M059J (cell line): ENCODE measurements at places on chromosomes 3 and 15. TPM values are rescaled to one million over a fixed set of nuclear protein-coding genes. Genes with fewer than 3 reads are reported as not detected.

GRCh38 chr3:78751266-78751665 is 1016.5 kb downstream of the ROBO1 start:
- no peak for DNase-seq

- no peak for DNase-seq
Measured at GRCh38 chr3:79976466-79976865, 208.7 kb upstream of the ROBO1 start.

DNA sequence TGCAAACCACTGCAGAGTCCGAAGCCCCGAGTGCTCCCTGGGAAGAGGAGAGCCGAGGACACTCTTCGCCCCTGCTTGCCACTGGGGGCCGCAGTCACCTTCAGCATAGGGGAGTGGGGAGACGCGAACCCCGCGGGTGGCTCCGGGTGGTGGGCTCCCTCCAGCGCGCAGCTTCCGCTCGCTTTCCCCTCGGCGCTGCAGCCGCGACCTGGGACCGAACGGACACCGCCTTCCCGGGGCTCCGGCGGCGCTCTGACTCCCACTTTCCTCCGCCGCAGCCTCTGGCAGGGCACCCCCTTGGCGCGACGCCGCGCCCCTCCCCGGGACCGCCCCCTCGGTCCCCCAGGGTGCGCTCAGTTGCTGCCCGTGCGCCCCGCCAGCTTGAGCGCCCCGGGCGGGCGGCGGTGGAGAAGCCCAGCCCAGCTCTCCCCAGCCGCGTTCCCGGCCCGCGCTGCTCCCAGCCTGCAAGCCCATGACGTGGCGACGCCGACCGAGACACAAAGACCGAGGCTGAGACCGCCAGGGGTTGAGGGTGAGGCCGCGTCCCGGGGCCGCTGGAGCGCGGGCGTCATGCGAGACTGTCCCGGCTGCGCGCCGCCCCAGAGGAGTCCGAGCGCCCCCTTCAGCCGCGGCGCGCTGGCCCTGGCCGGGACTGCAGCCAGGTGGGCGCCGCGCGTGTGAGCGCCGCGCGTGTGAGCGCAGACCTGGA is at the start of gene MINAR1:
MINAR1 (plus strand) TSS at position 701 of the 709 bp plus-strand sequence. CDS start 23,812 bp downstream, outside the sequence.
- DNase-seq = peak; percentile 62

- DNase-seq = no peak
Measured at GRCh38 chr3:13627681-13628080, 78.8 kb downstream of the FBLN2 start.

DNA sequence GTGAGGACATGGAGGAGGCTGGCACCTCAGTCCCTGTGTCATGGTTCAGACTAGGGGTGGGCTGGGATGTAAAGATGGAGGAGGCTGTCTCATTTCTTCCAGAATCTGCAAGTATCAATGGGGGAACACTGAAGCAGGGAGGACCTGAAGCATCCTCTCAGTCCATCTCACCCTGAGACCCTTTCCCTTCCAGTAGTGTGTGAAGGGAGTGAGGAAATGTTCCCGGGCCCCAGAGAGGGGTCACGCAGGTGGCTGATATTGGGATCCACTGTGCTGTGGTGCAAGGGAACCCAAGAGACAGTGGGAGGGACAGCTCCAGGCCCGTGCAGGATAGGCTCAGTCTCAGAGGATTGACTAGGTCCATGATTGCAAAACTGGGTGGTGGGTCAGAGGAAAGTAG is 72.2 kb upstream of the ADPGK start:
- DNase-seq = no peak

DNA sequence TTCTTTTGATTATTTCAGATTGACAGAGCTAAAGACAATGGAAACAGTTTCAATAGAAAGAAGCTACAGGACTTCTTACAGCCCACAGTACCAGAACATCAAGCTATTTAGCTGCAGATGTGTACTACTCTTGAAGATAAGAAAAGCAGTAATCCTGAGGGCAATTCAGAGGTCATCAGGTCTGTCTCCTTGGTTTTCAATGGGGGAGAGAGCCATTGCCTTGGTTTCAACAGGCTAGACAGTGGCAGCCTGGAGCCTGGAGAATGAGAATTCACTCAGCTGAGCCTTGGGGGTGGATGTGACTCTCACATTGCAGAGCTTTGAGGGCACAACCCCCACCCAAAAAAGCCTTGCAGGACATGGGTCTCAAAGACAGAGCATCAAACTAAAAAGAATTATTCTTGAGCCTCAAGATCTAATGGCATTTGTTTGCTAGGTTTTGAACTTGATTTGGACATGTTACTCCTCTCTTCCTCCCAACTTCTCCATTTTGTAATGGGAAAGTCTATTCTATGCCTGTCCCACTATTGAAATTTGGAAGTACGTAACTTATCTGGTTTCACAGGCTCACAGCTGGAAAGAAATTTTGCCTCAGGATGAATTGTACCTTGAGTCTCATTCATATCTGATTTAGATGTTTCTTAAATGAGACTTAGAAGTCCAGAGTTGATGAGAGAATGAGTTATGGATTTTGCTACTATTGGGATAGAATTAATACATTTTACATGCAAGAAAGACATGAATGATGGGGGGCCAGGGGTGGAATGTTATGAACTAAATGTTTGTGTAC is 36.9 kb downstream of the PLSCR1 start:
- no peak for DNase-seq

Gene PDZRN3
- total RNA-seq = 1.7 and 1.9 TPM in 2 replicates

DNA sequence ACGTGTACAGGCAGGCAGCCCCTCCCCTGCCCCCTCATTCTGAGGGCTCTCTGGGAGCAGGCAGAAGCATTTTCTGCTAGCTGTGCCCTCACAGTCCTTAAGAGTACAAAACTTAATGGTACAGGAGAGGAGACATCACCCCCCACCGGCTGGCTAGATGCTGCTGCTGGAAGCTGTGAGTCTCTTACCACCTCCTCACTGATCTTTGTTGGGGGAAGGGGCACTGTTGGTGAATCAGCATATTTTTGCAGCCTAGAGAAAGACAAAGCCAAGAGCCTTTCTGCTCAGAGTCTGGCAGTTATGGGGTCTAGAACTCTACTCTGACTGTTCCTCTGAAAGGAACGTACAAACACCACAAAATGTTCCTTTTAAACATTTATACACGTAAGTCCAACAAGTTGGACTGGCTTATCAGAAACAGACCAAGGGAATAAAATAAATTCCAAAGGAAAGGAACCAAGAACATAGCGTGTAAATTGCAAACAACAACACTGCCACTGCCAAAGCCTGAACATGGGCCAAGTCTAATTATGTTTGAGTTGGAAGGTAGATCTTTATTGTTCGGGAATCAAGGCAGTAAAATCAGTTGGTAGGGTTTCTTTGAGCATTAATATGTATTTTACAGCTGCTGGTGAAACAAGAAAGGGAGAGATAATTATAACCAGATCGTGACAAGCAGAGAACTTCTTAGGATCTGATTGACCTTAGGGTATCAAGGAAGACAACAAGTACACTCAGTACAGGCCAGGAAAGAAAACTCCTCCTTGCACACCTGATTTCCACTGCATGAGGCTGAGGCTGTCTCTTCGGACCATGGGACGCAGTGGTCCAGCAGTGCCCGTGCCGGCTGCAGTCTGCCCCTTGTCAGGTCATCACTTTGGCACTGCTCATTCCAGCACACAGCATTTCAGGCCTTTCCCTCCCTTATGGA is 27.4 kb downstream of the CLK3 start:
- no peak for DNase-seq

GRCh38 chr3:171116824-171117395 is 90.4 kb upstream of the SLC2A2 start:
- DNase-seq = peak; percentile 24

DNA sequence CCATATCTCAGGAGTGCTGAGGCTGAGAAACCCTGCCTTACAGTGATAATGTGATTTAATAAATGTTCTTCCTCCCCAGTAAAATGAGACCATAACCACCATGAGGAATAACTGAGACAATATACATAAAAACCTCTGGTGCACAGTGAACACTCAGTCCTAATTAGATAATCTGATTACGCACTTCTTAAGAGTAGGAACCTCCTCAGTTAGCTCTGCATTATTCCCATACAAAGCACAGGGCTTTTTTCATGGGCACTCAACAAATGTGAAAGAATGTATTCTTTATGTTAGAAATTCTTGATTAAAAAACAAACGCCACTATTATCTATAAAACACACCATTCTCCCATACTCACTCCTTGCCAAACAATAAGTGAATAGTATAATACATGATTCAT is 97.0 kb downstream of the TNIK start:
- no peak for DNase-seq

Gene CCRL2
- total RNA-seq = 0.27 and 1.0 TPM in 2 replicates

GRCh38 chr15:99604865-99605264 is 39.1 kb downstream of the MEF2A start:
- no peak for DNase-seq

- no peak for DNase-seq
Measured at GRCh38 chr3:135740211-135740610, 225.3 kb upstream of the PPP2R3A start.

- peak; percentile 34 for DNase-seq
Measured at GRCh38 chr3:100425316-100425715, 24.0 kb downstream of the LNP1 start.

GRCh38 chr3:162721736-162722135 is 1225.1 kb downstream of the OTOL1 start:
- DNase-seq = no peak

- DNase-seq = no peak
Measured at GRCh38 chr3:127307112-127307835, 19.4 kb upstream of the PRR20G start.

Gene MYH15
- total RNA-seq = 0.05 and 0.44 TPM in 2 replicates

GRCh38 chr3:122730240-122730639 is 49.6 kb downstream of the PARP14 start:
- peak; percentile 20 for DNase-seq

- no peak for DNase-seq
Measured at GRCh38 chr3:21054064-21054463, 696.9 kb downstream of the ZNF385D start.

- peak; percentile 40 for DNase-seq
Measured at GRCh38 chr15:58980351-58980939, 7.0 kb upstream of the RNF111 start.

Gene CFAP161
- not detected in 2 replicates for total RNA-seq

Gene ESYT3
- total RNA-seq = 0.15 and 0.52 TPM in 2 replicates

DNA sequence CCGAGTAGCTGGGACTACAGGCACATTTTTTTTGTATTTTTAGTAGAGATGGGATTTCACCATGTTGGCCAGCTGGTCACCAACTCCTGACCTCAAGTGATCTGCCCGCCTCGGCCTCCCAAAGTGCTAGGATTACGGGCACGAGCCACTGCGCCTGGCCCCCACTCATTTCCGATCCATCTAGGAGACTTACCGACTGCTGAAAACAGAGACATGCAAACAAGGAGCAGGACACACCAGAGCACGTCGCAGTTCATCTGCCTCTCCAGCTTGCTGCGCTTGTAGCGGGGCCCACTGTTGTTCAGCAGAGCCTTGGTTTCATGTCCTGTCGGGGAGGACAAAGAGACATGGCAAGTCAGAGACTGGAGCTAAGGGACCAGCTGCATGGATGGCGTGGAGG is 137.4 kb downstream of the ATP10A start:
- no peak for DNase-seq

DNA sequence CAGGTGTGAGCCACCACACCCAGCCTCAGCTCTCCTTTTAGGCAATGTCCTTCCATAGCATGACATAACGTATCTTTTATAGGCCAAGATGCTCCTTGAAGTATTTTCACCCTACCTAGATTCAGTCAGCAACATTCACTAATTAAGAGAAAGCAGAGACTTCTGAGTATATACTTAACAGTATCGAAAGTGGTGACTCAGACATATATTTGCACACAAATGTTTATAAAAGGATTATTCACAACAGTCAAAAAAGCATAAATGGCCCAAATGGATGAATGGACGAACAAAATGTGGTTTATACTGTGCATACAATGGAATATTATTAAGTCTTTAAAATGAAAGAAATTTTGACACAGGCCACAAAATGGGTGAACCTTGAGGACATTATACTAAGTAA is 108.6 kb downstream of the ZNF385D start:
- DNase-seq = no peak

DNA sequence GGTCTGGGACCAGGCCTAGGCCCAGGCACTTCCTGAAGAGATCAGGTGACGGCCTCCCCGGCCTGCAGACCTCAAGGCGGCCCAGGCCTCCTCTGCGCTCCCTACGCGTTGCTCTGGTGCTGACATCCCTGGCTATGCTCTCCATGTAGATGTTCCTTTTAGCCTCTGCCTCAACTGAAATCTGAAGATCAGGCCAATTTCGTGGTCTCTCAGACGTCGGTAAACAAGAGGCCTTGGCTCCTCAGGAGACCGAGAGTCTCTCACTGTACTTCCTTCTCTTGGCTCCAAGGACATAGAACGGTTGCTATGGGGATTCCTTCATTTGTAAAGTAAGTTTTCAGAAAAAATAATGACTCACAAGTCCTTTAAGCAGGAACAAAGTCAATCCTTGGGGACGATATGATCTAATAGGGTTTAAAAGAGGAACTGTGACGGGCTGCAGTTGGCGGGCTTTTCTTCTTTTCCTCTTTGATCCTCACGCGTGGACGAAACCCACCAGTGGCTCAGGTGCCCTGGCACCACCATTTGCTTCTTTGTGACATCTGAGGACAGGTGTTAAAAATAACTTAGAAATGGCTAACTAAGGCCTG is 55.6 kb upstream of the CGNL1 start:
- peak; percentile 71 for DNase-seq

DNA sequence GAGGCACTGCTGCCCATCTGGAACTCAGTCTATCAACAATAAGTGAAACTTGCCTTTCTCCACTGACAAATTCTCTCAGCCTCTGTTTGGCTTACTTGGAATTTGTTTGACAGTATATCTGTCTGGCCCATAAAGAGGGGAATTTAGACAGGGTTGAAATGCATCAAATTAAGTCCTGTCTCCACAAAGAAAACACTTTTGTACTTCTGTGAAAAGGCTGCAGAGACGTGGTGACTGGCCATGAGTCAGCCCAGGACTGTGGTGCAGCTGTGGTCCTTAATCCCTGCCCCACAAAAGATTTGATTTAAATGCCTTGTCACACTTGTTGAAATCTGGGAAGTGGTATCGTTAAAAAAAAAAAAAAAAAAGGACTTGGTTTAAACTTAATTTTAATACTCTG is 47.5 kb downstream of the RYR3 start:
- DNase-seq = peak; percentile 42

- no peak for DNase-seq
Measured at GRCh38 chr15:51302480-51302879, 35.9 kb downstream of the CYP19A1 start.

- DNase-seq = no peak
Measured at GRCh38 chr15:63456258-63456657, 48.1 kb upstream of the USP3 start.

DNA sequence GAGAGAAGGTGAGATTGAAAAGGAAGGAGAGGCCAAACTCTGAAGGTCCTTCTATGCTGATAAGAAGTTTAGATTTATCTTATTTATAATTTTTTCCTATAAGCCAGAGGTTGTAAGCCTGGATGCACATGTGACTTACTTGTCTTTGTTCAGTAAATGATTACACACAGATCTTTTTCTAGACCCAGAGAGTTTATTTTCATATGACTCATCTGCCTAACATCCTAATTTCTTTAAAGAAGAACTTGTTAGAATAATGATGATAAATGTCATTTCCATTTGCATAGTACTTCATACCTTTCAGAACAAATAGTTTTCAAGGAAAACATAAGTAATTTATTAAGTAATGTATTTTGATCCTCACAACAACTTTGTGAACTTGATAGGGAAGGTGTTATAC is 434.8 kb upstream of the DPH6 start:
- DNase-seq = peak; percentile 19

- peak; percentile 81 for DNase-seq
Measured at GRCh38 chr3:183306798-183307671, 54.0 kb downstream of the B3GNT5 start.
